ENCODE measurements at places on chromosomes 16 and 17. TPM values are rescaled to one million over a fixed set of nuclear protein-coding genes. Genes with fewer than 3 reads are reported as not detected.

The SLC35G6 gene
- not detected for polyA plus RNA-seq

The ABCC11 gene
- 0.11 TPM for polyA plus RNA-seq

The CDH13 gene
- polyA plus RNA-seq: 12.4 TPM

The AANAT gene
- polyA plus RNA-seq: 0.12 TPM

The CDR2 gene
- polyA plus RNA-seq: 30.8 TPM

GRCh38 chr16:66551348-66551759 is 1.0 kb upstream of the CKLF start:
- DNase-seq: no peak

GRCh38 chr17:76716146-76716838 is 5.5 kb upstream of the MXRA7 start:
- DNase-seq: no peak

DNA sequence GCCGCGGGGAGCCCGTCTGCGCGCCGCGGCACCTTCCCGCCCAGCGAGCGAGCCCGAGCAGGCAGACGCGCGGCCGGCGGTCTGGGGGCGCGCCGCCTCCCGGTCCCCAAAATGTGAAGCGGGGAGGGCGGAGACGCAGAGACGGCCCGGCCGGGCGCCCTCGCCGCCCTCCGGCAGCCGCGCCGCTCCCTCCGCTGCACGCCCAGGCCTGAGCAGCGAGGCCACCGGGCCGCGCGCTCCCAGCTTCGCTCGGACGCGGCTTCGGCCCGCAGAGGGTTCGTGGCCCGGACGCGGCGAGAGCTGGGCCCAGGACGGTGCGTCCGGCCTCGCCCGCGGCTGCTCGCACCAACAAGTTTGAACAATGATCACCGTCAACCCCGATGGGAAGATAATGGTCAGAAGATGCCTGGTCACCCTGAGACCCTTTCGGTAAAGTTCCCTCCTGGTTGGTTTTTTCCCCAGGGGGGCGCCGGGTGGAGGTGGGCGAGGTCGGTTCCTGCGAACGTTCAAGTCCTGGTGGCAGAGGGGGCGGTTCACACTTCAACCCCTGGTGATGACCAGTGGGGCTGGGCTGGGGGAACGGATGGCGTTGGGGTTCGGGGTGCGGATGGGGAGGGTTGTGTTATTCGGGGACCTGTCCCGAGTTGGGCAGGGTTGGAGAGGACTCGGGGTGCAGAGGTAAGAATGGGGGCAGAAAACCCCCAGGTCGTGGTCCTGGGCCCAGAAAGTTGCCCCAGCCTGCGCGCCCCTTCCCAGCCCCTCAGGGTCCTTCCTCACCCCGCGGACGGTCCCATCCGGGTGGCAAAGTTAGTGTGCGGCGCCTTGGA is 678 bp downstream of the MGAT5B start:
- DNase-seq: no peak

DNA sequence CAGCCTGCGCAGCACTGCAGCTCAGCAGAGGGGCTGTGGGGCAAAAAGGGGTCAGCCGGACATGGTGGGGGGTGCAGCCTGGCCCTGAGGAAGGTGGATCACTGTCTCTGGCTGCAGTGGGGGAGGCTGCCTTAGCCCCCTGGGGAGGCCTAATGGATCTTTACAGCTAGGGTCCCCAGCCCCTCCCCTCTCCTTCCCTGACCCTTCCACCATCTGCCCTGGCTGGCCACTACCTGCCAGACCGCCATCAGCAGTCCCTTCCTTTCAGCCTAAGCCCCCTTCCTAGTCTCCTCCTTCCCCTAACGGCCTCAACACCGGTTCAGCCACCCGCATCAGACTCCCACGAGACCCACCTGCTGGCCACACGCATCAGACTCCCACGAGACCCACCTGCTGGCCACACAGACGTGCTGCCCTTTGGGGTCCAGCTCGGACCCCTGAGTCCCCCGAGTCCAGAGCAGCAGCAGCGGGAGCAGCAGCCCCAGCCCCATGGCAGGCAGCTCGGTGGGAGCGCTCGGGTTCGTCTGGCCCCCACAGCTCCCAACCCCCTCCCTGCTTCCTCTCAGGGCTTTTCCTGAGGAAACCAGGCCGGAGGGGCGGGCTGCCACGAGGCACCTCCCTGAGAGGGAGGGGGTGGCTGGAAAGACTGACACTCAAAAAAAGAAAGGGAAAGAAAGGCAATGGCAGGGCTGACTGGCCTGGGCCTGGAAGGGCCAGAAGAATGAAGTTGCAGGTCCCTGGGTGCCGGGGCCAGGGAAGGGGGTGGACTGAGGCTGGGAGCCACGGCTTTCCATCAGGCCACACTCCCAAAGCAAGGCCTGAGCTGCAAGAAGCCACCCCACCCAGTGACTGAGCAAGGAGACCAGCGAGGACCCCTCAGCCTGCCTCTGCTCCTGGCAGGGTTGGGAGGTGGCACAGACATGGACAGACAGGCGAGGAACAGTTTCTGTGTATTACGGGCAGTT is at the start of gene SCARF1:
TSS of gene SCARF1 (minus strand) at position 526 of the 965 bp plus-strand sequence. CDS start at position 491, 35 bp downstream.
- no peak for DNase-seq

DNA sequence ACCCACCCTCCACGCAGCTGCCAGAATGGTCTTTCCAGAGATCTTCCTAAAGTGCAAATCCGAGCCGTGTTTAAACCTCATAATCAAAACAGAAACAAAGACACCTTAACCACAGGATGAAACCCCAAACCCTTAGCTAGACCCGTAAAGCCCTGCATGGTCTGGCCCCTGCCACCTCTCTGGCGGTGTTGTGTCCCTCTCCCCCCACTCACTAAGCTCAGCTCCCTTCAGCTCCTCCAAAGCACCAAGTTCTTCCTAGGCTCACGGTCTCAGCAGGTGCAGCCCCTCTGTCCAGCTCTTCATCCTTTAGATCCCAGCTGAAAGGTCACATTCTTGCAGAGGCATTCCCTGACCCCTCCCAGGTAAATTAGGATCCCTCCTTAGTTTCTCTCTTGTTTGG is 4.4 kb upstream of the NXPH3 start:
- no peak for DNase-seq

GRCh38 chr17:9020824-9021157 is 519 bp upstream of the NTN1 start:
- no peak for DNase-seq

GRCh38 chr17:30229012-30229411 is 6.5 kb downstream of the SLC6A4 start:
- no peak for DNase-seq

DNA sequence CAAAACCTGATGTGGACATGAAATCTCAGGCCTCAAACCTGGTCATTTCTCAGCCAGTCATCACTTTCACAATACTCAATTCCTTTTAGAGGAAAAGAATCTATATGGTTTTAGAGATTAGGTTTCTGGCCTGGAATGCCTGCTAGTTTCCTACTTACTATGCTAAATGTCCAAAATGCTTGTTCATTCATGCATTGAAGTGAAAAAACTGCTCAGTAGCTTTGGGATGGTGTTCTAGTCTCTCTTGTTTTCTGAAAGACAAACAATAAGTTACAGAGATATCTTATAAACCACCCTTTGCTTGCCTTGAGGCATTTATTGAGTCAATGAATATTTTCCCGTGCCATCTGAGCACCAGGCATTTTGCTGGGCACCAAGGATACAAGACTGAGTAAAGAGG is 1146.5 kb upstream of the GOT2 start:
- no peak for DNase-seq

DNA sequence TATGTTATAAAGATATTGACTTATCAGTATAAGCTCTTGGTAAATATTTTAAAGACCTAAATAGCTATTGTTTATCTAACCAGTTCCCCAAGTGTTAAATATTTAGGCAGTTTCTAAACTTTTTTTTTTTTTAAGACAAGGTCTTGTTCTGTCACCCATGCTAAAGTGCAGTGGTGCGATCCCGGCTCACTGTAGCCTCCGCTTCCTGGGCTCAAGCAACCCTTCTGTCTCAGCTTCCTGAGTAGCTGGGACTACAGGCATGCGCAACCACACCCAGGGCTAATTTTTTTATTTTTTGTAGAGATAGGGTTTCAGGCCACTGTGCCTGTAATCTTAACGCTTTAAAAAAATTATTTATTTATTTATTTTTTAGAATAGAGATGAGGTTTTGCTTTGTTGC is 43.5 kb downstream of the SNX29 start:
- DNase-seq: no peak

GRCh38 chr16:88303890-88304819 is 78.6 kb upstream of the ZNF469 start:
- DNase-seq: peak; percentile 47

GRCh38 chr16:81602256-81602776 is 157.7 kb downstream of the CMIP start:
- DNase-seq: no peak

All from renal cortex interstitium (tissue), 15 donors.